ENCODE measurements at places on chromosomes 12 and 14. TPM values are rescaled to one million over a fixed set of nuclear protein-coding genes. Genes with fewer than 3 reads are reported as not detected.

GRCh38 chr14:33347796-33348195, 409.1 kb downstream of the NPAS3 start:
- no peaks in the 10 kb centered on the region for H3K4me1 ChIP-seq
- no peak overlapping the region for H3K4me3 ChIP-seq
- no peak for DNase-seq
- no peaks in the 10 kb centered on the region for H3K27me3 ChIP-seq
- H3K27ac ChIP-seq: no peak overlapping the region

DNA sequence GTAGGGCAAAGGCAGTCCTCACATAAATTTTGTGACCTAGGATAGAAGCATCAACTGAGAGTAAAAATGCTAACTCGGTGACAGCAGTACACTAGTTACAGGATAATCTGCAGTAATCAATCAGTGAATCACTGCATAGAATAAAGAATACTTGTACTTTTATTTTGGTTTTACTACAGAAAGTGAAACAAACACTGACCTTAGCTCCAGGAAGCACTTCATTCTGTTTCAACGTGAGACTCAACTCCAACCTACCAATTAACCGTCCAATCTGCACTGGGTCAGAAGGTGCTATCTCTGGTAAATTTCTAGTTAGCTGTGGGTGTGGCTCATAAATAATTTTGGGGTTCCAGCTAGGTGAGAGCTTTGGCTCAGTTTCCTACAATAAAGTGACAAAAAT, 21.8 kb downstream of the ATG2B start:
- H3K27ac ChIP-seq: no peak overlapping the region
- no peaks in the 10 kb centered on the region for H3K4me1 ChIP-seq
- DNase-seq: no peak

The AVPR1A gene
- total RNA-seq: 12.0 TPM

- no peaks in the 10 kb centered on the region for H3K36me3 ChIP-seq
- no peaks in the 10 kb centered on the region for H3K4me1 ChIP-seq
- H3K27me3 ChIP-seq: no peaks in the 10 kb centered on the region
- no peak overlapping the region for H3K4me3 ChIP-seq
These were observed 183.9 kb upstream of the BMP4 start for GRCh38 chr14:54140551-54140950.

The TAS2R50 gene
- 0.66 TPM for total RNA-seq

DNA sequence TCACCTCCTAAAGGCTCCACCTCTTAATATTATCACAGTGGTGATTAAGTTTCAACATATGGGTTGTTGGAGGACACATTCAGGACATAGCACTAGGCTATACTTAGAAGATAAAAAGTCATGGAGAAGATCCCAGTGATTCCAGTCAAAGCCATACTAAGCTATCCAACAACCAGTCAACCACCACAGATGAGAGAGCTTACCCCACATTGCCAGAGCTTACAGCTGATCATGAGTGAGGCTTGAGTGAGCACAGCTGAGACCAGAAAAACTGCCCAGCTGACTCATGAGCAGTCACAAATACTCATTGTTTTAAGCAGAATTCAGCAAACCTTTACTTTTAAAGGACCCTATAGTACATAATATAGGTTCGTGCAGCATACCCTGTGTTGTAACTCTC, 85.1 kb downstream of the DRAM1 start:
- no peak for DNase-seq
- H3K36me3 ChIP-seq: no peaks in the 10 kb centered on the region
- H3K4me1 ChIP-seq: no peaks in the 10 kb centered on the region
- no peak overlapping the region for H3K27ac ChIP-seq
- H3K4me3 ChIP-seq: no peak overlapping the region
- H3K27me3 ChIP-seq: no peaks in the 10 kb centered on the region

The SSPN gene
- total RNA-seq: 0.49 TPM

GRCh38 chr12:51714666-51715065, 123.6 kb downstream of the SCN8A start:
- H3K27me3 ChIP-seq: no peaks in the 10 kb centered on the region
- no peaks in the 10 kb centered on the region for H3K36me3 ChIP-seq
- DNase-seq: no peak
- no peaks in the 10 kb centered on the region for H3K4me1 ChIP-seq
- no peak overlapping the region for H3K27ac ChIP-seq
- no peak overlapping the region for H3K4me3 ChIP-seq

The KRT73 gene
- total RNA-seq: not detected

- H3K4me1 ChIP-seq: no peaks in the 10 kb centered on the region
- H3K27ac ChIP-seq: no peak overlapping the region
- H3K4me3 ChIP-seq: no peak overlapping the region
- no peak for DNase-seq
- H3K27me3 ChIP-seq: no peaks in the 10 kb centered on the region
These were observed 176.9 kb upstream of the HIF1A start for GRCh38 chr14:61518403-61518802.

The HNF1A gene
- total RNA-seq: 19.2 TPM

- no peak for DNase-seq
- H3K36me3 ChIP-seq: no peaks in the 10 kb centered on the region
- H3K4me1 ChIP-seq: no peaks in the 10 kb centered on the region
- no peak overlapping the region for H3K4me3 ChIP-seq
- H3K27me3 ChIP-seq: no peaks in the 10 kb centered on the region
- H3K27ac ChIP-seq: no peak overlapping the region
These were observed 42.1 kb downstream of the PRMT8 start for GRCh38 chr12:3532931-3533702.

The PTPRR gene
- total RNA-seq: 0.12 TPM

- H3K27me3 ChIP-seq: no peaks in the 10 kb centered on the region
- H3K4me3 ChIP-seq: no peak overlapping the region
- H3K4me1 ChIP-seq: peaks cover 3% of the 10 kb centered on the region
- H3K36me3 ChIP-seq: no peaks in the 10 kb centered on the region
These were observed 16.2 kb downstream of the TPH2 start for GRCh38 chr12:71954861-71955260.

The OR4M1 gene
- total RNA-seq: not detected

GRCh38 chr14:21024585-21025370, at the start of gene NDRG2:
NDRG2 (minus strand) TSS chr14:21025061; CDS start chr14:21023315, 1,746 bp downstream.
- H3K4me3 ChIP-seq: peak within 1 kb of the TSS; percentile 98
- peak within 1 kb of the TSS; percentile 79 for H3K27ac ChIP-seq
- no peaks in the 10 kb centered on the region for H3K36me3 ChIP-seq
- peak; percentile 91 for DNase-seq
- no peaks in the 10 kb centered on the region for H3K4me1 ChIP-seq

DNA sequence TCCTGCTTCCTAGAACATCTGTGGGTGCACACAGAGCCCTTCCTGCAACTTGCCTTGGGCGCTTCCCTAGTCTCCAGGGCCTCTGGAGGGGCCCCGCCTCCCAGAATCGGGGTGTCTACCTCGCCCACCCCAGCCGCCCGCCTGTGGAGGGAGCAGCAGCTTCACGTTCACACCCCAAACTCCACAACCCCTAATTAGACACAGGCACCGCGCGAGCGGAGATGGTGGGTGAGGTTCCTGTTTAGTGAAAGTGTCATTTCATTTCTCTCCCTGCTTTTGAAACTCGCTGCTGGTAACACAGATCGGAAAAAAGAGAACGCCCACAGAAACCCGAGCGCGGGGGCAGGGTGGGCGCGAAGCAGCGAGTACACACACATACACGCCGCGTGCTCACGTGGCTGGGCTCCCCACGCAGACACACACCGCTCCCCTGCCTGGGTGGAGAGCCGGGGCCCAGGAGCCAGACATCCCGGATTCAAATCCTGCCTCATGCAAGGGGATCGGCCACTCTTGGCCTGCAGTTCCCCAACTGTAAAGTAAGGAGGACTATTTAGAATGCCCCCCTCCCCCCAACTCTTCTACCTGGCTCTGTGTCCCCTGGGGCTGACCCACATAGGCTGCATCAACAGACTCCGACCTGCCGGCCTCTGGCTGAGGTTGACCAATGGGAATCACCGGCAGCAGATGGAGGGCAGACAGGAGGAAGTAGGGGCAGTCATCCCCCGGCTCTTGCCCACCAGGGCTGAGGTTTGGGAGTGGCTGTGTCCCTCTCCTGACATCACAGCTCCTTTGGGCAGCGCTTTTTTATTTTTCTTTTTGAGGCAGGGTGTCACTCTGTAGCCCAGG, 79.2 kb upstream of the NCOR2 start:
- H3K27ac ChIP-seq: no peak overlapping the region
- H3K4me1 ChIP-seq: no peaks in the 10 kb centered on the region
- no peaks in the 10 kb centered on the region for H3K36me3 ChIP-seq
- H3K4me3 ChIP-seq: no peak overlapping the region
- H3K27me3 ChIP-seq: no peaks in the 10 kb centered on the region

DNA sequence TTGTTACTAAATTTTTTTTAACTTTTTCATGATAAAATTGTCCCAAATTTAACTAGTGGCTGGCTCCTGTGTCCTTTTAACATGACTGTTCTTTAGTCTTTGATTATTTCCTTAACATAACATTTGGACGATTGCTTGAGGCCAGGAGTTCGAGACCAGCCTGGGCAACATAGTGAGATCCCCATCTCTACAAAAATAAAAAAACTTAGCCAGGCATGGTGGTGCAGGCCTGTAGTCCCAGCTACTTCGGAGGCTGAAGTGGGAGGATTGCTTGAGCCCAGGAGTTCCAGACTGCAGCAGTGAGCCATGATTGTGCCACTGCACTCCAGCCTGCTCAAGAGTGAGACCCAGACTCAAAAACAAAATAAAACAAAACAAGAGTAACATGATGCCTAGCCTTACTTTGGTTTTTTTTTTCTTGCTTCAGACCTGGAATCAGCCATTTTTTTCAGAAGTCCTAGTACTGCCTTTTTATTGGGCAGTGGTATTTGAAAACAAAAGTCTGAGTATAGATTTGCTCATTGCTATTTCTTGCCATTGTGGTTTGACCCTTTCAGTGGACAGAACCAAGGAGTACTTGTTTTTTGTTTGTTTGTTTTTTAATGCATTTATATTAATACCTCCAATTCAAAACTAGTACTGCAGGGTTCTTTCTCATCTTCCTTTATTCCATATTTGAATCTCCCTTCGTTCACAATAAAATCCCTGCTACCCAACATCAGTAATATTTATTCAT, 4.8 kb downstream of the TOGARAM1 start:
- H3K36me3 ChIP-seq: no peaks in the 10 kb centered on the region
- no peaks in the 10 kb centered on the region for H3K4me1 ChIP-seq
- H3K27ac ChIP-seq: no peak overlapping the region
- no peaks in the 10 kb centered on the region for H3K27me3 ChIP-seq
- no peak overlapping the region for H3K4me3 ChIP-seq
- no peak for DNase-seq

DNA sequence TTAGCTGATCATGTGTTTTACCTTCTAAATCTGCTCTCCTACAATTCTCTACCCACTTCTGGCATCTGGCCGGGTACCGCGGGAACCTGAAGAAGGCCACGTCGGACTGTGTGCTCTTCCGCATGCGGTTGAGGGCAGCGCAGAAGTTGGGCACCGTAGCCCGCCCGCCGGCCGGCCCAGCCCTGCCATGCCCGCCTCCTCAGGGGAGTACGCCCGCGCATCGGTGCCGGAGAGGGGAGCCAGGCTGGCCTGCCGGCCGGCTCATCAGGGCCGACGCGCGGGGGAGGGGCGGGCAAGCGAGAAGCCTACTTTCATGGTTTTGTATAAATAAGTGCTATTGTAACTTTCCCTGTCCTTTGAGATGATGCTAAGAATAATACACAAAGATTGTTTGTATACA, 19.9 kb upstream of the ADAMTS20 start:
- H3K27ac ChIP-seq: no peak overlapping the region
- DNase-seq: no peak
- H3K4me1 ChIP-seq: no peaks in the 10 kb centered on the region
- no peaks in the 10 kb centered on the region for H3K36me3 ChIP-seq

The TOMM20L gene
- not detected for total RNA-seq

Data from right lobe of liver (tissue), 6 donors.